ENCODE measurements at places on chromosomes 2 and 18. TPM values are rescaled to one million over a fixed set of nuclear protein-coding genes. Genes with fewer than 3 reads are reported as not detected.

Gene SNRNP27
- total RNA-seq = 48.2 TPM

Gene SERPINB2
- total RNA-seq = not detected

Gene FSIP2
- not detected for total RNA-seq

Gene KATNAL2
- total RNA-seq = 1.9 TPM

Gene ORC2
- 14.2 TPM for total RNA-seq

Gene WDR7
- 3.8 TPM for total RNA-seq

All from A549 treated with CpdA at 1 μM for 4 hours (cell line).